ENCODE measurements at places on chromosomes 3 and 15.

DNA sequence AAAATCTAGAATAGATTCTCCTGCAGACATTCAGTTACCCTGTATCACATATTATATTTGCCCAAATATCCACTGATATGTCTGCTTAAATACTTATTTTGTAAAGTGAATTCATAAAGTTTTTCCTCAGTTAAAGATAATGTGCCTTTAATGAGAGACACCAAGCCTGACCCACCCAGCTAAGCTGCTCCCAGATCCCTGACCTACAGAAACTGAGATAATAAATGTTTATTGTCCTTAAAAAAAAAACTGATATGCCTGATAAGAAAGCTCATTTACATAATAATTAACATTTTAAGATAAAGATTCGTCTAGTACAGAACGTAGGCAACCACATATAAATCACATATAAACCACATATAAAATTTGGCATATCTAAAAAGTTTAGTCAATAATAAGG is 161.7 kb upstream of the RAP2B start:
- DNase-seq = no peak

DNA sequence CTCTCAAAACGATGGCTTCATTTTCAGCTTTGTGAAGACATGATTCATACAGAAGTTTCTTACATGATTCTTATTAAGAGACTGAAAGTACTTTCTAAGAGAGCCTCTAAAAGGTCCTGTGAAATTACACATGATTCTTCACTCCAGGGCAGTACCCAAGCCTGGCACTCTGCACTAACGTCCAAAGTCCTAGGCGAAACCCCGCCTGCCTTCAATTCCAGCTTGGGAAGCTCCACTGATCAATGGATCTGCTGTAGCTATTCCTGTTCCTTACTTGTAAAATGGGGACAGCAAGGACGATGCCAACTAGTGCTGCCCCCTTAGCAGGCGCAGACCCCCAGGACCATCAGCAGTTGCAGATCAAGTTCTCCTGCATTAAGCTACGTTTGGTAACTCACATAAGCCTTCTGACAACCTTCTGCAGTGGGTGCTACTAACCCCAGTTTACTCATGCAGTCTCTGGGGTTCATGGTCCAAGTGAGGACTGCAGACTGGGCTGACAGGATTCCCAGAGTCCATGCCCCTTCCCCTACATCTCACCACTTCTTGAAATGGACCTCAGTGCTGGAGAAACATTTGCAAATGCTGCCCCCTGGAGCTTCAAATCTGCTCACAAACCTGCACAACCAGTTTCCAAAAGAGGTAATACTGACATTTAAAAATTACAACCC is 10.6 kb downstream of the CHCHD4 start:
- no peak for DNase-seq

- DNase-seq = no peak
Observed at GRCh38 chr15:87871731-87872320, 384.7 kb downstream of the NTRK3 start.

DNA sequence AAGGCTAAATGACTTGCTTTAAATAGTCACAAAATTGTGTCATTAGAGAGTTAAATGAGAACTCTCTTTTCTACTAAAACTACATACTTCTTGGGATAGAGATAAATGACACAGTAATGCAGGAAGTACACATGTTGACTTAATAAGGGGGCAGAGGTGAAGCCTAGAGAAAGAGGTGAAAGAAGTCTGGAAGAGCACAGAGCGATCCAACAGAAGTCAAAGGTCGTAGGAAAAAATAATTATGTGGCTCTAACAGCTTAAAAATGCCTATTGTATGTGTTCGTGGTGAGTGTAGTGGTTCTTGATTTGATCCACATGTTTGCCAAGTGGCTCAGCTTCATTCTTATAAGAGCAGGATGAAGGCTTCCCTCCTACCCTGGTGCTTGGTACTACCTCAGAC is 61.7 kb downstream of the TMEM212 start:
- no peak for DNase-seq

GRCh38 chr3:13011573-13012220 is 61.5 kb downstream of the IQSEC1 start:
- DNase-seq = no peak

GRCh38 chr15:75235051-75235673 is 23.0 kb upstream of the GOLGA6C start:
- DNase-seq = no peak

Data from NCI-H187 treated with DMSO at 0.1 percent for 48 hours (cell line).